DMS53 (cell line): ENCODE measurements at places on chromosomes 5 and 9.

DNA sequence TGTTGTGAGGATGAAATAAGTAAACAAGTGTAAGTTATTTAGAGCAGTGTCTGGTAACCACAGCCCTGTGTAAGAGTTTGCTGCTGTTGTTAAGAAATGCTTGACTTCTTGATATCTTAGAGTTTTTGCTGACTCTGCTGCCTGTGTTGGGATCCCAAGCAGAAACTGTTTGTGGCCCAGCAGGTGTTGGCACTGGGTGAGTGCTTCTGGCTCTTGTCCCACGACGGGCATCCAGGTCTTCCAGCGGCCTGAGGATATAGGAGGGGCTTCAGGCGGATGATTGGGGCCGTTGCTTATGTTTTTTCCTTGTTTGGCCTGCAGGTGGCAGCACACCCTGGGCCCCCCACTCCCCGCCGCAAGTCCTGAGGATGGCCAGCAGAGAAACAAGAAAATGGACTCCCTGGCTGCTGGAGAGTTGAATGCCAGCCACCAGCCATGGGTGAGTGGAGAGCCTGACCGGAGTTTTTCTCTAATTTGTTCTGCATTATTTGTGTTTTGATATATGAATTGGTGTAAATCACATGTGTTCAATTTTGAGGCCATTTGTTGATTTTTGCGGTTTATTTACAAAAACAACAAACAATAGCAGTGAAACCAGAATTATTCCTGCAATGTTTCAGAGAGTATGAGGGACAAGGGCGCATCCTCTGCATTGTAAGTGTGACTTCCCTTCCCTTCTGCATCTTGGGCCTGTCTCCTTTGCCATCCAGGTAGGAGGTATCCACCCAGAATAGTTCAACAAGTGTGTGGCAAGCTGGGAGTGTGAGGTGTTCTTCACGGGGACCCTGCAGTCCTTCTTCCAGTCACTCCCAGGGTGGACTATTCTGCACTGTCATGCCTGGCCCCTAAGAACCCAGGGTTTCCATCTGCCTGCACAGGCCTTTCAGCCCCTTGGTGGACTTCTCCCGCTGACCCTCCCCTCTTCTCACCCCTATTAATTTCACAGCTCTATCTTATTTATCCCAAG lies 50.3 kb downstream of the SLC22A5 start:
- DNase-seq = peak; percentile 85

GRCh38 chr9:1217076-1217475 lies 166.9 kb downstream of the DMRT2 start:
- DNase-seq = no peak

GRCh38 chr5:157944077-157944633 lies 85.2 kb upstream of the CLINT1 start:
- DNase-seq = no peak

DNA sequence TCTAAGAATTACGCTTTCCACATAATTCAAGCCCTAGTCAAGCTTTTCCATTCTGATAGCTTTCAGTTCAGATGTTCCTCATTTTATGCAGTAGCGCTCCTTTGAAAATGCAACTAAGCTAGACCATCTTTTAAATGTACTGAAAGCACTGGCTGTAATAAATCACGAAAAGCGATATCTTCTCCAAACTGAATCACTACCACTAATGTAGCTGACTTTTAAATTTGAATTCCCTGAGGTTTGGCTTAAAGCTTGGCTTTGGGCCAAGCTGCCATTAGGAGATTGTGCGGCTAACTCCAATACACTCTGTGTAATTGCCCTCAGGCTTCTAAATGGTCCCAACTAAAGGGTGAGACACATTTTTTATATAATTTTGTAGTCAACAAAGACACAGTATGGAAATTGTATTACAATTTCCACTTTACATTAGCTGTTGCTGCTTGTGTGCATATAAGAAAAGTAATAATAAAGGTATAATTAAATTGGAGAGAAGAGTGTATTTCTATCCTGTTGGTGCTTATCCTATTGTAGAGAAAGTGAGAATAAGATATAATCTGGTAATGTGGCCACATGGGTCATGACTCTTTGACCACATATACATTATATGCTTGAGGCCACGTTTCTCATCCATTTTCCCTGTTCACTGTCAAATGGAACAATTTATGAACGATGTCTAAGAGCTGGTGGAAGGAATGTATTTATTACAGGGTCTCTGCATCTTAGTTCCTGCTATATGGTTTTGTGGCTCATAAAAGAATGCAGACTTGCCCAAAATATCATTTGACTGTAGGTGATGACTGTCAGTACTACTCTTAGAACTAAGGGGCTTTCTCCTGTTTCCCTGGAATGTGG lies 118.7 kb upstream of the TAF11L2 start:
- DNase-seq = no peak

DNA sequence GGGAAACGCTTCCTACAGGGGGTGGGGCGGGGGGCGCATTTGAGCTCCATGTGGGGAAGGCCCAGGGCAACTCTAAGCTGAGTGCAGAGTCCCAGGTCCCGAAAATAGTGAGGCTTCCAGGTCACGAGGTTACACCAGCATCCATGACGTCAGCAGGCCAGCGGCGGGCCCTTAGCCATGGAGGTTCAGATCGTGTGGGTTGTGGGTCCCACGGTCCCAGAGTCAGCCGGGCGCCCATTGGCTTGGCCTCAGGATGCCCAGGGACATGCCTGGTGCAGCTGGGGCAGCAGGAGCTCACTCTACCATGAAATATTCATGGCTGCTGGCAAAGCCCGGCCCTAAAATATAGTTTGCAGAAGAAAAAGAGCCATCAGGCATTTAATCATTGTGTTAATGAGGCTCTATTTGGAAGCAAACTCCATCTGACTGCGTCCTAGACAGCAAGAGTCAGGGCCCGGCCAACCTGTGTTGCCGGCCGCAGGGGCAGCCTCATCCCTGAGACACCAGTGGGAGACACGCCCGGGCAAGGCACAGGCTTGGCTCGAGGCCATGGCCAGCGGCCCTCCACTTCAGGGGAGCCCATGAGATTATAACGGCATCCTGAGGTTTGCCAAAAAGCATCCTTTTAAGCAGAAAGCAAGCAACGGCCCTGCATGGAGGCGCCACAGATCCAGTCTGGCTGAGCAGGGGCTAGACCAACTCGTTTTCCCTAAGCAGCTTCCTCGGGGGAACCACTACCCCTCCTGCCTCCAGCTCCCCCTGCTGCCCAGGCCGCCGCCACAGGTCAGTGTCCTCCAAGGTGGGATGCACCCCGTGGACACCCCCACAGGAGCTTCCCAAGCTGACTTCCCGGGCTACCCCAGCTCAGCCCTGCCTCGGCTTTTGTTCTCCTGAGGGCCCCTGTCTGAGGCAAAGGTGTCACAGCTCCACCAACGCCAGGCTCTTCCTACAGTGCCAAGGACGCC lies 108.9 kb upstream of the PPP1R26 start:
- no peak for DNase-seq

GRCh38 chr9:8268216-8268878 lies 468.8 kb upstream of the DMAC1 start:
- DNase-seq = no peak

GRCh38 chr5:175235251-175235960 lies 208.6 kb downstream of the DRD1 start:
- no peak for DNase-seq

DNA sequence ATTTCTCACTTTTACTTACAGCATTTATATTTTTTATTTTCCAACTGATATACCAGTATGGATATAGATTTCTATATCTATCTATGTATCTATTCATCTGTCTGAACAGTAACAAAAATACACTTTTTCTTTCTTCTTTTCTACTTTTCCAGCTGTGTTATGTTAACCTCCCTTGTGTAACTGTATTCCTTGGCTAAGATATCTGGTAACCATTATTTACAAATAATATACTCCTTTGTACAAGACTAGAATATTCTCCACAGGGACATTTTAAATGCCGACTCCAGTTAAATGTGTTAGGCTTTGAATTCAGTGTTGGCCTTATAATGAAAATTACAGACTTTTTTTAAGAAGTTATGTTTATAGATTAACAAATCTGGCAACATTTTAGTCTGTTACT lies 168.7 kb downstream of the XRCC4 start:
- no peak for DNase-seq

DNA sequence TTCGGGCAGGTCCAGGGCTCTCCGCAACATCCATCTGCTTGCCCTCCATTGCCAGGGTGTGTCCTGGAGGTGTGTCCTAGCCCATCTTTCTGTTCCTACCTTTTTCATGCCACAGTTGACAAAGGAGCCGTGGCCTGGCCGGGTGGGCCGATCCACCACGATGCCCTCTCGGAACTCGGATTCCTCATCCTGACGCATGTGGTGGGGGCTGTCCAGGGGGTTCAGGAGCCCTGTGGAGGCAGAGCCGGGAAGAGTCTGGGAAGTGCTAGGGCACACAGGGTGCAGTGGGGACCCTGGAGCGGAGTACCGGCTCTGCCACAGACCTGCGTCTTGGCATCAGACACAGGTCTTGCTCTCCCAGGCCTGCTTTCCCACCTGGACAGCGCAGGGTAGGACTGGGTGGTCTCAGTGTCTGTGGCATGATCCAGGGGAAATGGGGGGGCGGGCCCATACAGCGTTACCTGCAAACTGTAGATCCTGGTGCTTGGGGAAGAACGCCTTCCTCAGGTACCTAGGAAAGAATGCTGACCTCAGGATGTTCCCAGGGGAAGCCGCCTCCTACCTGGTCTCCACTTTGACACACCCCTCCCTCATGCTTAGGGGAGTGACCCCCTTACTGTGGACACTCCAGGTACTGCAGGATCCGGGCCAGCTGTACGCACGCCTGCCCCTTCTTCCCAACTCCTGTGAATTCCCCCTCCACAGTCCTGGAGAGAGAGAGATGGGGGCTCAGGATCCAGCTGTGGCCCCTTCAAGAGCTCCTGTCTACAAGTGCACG lies 3.5 kb downstream of the SPOUT1 start:
- DNase-seq = peak; percentile 66

DNA sequence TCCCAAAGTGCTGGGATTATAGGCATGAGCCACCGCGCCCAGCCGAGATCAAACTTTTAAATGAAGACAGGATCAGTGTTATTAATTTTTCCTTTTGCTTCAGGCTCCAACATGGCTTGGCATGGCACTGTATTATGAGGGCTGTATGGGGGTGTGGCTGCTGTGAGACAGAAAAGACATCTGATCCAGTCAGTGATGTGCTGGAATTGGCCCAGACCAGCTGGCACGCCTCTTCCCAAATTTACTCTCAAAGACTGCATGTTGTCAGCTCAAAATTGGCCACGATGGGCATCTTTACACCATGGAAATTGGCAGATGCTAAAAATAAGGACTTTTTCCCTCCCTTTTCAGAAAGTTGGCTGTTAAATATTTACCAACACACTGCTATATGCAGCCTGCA lies 12.1 kb upstream of the COL27A1 start:
- DNase-seq = no peak

DNA sequence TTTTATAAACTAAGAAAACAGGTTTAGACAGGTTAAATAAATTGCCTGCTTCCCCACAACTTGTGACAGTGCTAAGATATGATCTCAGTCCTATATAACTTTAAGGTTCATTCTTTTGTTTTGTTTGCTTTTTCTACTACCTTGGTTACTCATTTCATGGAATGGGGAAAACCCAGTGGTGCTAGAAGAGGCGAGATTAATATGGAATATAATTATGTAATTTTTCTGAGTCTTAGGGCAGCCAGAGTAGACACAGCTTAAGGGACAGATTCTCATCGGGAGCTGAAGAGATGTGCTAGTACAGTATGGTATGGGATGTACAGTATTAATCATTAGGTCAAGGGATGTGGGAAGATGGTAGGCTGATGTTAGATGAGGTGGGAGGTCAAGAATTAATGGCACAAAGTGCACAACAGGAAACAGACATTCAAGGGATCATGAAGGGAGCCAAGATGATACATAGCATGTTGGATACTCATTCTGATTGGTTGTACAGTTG lies 6.2 kb downstream of the TRIM32 start:
- DNase-seq = no peak

DNA sequence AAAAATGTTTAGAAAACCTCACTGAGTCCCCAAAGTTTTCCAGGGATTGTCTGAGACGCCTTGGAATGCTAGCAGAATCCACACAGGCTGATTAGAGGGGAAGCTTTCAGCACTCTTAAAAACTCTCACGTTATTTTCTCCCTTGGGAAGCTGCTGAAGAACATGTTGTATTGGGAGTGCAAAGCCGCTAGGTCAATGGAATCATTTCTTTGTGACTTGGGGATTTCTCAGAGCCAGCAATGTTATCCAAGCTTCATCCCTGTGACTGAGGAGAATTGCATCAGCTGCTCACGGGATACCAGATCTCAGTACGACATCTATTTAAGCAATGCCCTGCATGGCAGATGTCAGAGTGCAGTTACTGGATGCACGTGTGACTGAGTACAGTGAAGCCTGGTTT lies 426.4 kb upstream of the MPDZ start:
- DNase-seq = no peak

- DNase-seq = no peak
Observed at GRCh38 chr9:136392538-136393449, 7.2 kb downstream of the SNAPC4 start.

DNA sequence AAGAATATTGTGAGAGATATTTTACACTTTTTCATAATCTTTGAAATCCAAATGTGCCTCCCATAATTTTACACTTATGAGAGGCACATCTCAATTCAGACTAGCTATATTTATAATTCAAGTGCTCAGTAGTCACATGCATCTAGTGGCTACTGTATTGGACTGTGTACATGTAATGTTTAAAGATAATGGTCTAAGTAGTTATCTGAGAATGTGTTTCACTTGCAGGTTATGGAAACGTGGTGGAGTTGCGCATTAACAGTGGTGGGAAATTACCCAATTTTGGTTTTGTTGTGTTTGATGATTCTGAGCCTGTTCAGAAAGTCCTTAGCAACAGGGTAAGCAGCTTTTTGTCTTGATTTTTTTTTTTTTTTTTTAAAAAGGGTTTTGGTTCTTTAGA lies 28.8 kb downstream of the G3BP1 start:
- no peak for DNase-seq

DNA sequence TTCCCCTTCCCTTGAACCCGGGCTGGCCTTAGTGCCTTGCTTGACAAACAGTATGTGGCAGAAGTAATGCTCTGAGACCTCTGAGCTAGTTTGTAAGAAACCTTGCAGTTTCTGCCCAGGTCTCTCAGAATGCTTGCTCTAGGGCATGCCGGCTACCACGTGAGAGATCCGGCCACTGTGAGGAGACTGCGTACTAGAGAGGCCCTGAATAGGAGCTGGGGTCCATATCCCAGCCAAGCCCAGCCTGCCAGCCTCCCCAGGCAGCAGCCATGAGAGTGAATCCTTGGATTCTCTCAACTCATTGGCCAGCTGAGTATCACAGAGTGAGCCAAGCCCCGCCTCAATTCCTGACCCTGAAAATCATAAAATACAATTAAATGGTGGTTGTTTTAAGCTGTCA lies 16.0 kb upstream of the COL15A1 start:
- DNase-seq = no peak

GRCh38 chr5:39412721-39413394 lies 11.9 kb downstream of the DAB2 start:
- no peak for DNase-seq
